ENCODE measurements at places on chromosomes 11 and 22.

- DNase-seq, result no peak
Observed at GRCh38 chr11:11071486-11071885, 213.6 kb upstream of the ZBED5 start.

- DNase-seq, result no peak
Observed at GRCh38 chr22:17403906-17404305, 34.6 kb downstream of the CECR2 start.

GRCh38 chr11:72686639-72687220 is 12.5 kb upstream of the PDE2A start:
- no peak for DNase-seq

DNA sequence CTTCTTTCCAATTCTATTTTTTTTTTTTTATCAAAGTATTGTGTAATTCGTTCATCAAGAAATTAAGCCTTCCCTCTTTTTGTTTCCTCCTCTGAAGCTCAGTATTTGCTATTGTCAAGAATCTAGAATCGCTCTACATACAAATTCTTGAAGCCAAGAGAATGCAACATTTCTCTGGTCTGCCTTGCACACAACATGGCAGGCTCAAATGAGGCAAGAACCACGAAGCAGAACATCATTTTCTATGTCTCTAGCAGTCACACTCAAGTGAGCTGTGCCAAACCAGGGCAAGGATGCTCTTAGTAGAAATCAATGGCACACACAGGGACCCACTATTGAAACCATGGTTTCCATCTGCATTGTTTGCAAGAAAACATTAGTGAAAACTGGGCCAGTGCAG is 46.7 kb upstream of the SLC1A2 start:
- no peak for DNase-seq

Measured in stimulated activated CD8-positive, alpha-beta memory T cell treated with anti-CD3 and anti-CD28 coated beads, Interleukin-7, amount 100 ng/mL, for 48 hours (primary cell).